Psoas muscle (tissue), 8 donors: ENCODE measurements at places on chromosomes 16 and 17. TPM values are rescaled to one million over a fixed set of nuclear protein-coding genes. Genes with fewer than 3 reads are reported as not detected.

GRCh38 chr17:67431249-67432015, 54.4 kb downstream of the PITPNC1 start:
- no peak for DNase-seq
- no peak overlapping the region for H3K4me3 ChIP-seq
- H3K36me3 ChIP-seq: no peaks in the 10 kb centered on the region
- no peaks in the 10 kb centered on the region for H3K27me3 ChIP-seq
- H3K4me1 ChIP-seq: no peaks in the 10 kb centered on the region

DNA sequence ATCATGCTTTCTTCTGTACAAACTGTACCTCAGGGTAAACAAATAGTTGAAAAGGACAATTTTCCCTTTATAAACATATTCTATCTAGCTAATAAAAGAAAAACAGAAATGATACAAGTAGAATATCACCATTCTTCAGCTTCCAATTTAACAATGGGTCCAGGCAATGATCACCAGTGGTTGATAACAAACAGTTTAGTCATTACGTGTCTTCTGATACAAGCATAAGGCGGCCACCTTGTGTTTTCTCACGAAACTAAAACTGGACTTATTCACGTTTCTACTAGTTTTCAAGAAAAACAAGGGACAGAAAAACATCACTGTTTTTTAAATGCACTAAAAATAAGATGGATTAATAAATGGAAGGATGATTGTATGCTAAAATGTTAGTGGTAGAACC, 58.3 kb downstream of the STH start:
- H3K27me3 ChIP-seq: no peaks in the 10 kb centered on the region
- no peak overlapping the region for H3K4me3 ChIP-seq
- no peak for DNase-seq
- H3K4me1 ChIP-seq: peaks cover 38% of the 10 kb centered on the region

DNA sequence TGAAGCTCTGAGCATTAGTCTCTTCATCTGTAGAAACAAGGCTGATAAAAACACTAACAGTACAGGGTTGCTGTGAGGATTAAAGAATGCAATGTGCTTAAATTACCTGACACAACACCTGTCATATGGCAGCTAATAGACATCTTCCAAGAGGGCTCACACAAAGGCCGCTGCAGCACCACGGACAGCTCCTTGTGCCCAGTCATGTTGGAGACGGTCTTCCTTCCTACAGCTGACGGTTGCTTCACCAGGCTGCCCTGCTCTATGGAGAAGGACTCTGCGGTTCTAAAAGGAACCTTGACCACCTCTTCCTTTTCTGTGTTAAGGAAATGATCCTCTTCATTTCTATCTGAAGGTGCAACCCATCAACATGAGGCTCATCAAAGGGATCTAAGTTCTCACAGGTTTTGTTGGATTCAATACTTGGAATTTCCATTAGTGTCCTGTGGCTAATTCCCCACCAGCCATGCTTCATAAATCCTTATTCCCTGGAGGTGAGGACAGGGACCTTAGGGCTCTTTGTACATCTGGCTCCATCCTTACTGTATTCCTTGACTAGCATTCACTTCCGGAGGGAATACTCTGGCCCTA, 138.9 kb upstream of the CES5A start:
- no peak overlapping the region for H3K4me3 ChIP-seq
- DNase-seq: peak; percentile 54
- H3K27me3 ChIP-seq: no peaks in the 10 kb centered on the region
- no peaks in the 10 kb centered on the region for H3K4me1 ChIP-seq
- H3K36me3 ChIP-seq: no peaks in the 10 kb centered on the region
- H3K27ac ChIP-seq: no peak overlapping the region

- no peak overlapping the region for H3K4me3 ChIP-seq
- H3K27me3 ChIP-seq: no peaks in the 10 kb centered on the region
- DNase-seq: no peak
- H3K27ac ChIP-seq: peak overlapping the region; percentile 11
These were observed 13.3 kb downstream of the ARHGAP23 start for GRCh38 chr17:38441429-38442061.

GRCh38 chr17:1347589-1348323, 52.3 kb downstream of the YWHAE start:
- no peaks in the 10 kb centered on the region for H3K27me3 ChIP-seq
- H3K36me3 ChIP-seq: no peaks in the 10 kb centered on the region
- H3K27ac ChIP-seq: peak overlapping the region; percentile 77

- no peak overlapping the region for H3K27ac ChIP-seq
- H3K4me1 ChIP-seq: no peaks in the 10 kb centered on the region
These were observed 10.3 kb upstream of the RAB11FIP4 start for GRCh38 chr17:31381165-31381668.

DNA sequence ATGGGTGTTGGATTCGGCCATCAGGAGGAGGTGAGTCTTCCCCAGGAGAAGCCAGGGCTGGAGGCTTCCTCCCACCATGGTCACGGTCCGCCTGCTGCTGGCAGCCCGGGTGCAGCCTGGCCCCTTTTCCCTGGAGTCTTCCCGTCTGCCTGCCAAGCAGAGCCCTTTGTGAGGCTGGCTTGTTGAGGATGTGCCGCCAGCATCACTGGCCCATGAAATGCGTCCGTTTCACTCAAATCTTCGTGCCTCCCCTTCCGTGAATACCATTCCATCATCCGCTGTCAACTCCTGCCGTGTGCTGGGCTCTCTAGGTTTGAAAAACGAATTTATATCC, 9.6 kb downstream of the VPS4A start:
- H3K4me3 ChIP-seq: no peak overlapping the region
- DNase-seq: no peak
- H3K36me3 ChIP-seq: peaks cover 95% of the 10 kb centered on the region
- no peak overlapping the region for H3K27ac ChIP-seq
- H3K4me1 ChIP-seq: peaks cover 38% of the 10 kb centered on the region

- H3K36me3 ChIP-seq: no peaks in the 10 kb centered on the region
- DNase-seq: no peak
- H3K4me3 ChIP-seq: no peak overlapping the region
- no peaks in the 10 kb centered on the region for H3K27me3 ChIP-seq
- peaks cover 47% of the 10 kb centered on the region for H3K4me1 ChIP-seq
These were observed 197.2 kb upstream of the CHMP6 start for GRCh38 chr17:80794281-80795089.

GRCh38 chr17:10058921-10059683, 139.3 kb downstream of the GAS7 start:
- H3K27me3 ChIP-seq: no peaks in the 10 kb centered on the region
- H3K4me1 ChIP-seq: no peaks in the 10 kb centered on the region
- H3K36me3 ChIP-seq: no peaks in the 10 kb centered on the region
- peak; percentile 59 for DNase-seq
- H3K27ac ChIP-seq: no peak overlapping the region

DNA sequence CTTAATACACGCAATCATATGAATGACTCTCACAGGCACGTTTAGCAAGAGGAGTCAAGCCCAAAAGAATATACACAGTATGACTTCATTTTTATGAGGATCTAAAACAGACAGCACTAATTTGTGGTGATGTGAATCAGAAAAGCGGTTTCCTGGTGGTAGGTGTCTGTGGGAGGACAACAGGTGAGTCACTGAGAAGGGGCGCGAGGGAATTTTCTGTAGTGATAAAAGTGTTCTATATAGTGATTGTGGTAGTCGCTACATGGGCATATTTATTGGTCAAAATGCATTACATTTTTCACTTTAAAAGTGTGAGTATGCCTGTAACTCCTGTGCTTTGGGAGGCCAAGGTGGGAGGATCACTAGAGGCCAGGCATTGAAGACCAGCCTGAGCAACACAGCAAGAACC, 7.6 kb upstream of the TNRC6A start:
- H3K4me1 ChIP-seq: no peaks in the 10 kb centered on the region
- H3K4me3 ChIP-seq: no peak overlapping the region
- no peaks in the 10 kb centered on the region for H3K27me3 ChIP-seq
- no peak for DNase-seq
- no peaks in the 10 kb centered on the region for H3K36me3 ChIP-seq

Gene GRAPL
- total RNA-seq: 1.5 TPM

Gene KRT36
- not detected for total RNA-seq

Gene KRT25
- not detected for total RNA-seq

Gene ZNF469
- 0.25 TPM for total RNA-seq
